ENCODE measurements at places on chromosomes 6 and 20.

GRCh38 chr6:17042422-17043147, 59.3 kb upstream of the STMND1 start:
- DNase-seq: no peak

DNA sequence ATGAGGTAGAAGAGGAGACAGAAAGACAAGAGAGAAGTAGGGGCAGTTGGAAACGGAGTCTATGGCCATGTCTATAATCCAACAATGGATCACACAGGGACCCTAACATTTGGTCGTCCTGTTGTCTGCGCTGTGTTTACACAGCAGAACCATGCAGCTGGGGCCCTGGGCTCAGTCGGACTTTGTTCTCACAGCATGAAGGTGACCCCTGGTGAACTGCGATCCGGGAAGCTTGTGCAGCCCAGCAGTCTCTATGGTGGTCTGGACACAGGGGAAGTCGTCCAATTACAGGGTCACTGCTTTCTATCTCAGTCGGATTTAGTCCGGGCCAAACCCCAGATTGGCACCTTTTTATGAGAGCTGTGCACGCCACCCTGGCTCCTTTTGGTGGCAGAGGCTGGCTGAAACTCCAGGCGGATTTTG, 153.6 kb downstream of the FOXA2 start:
- no peak for DNase-seq

DNA sequence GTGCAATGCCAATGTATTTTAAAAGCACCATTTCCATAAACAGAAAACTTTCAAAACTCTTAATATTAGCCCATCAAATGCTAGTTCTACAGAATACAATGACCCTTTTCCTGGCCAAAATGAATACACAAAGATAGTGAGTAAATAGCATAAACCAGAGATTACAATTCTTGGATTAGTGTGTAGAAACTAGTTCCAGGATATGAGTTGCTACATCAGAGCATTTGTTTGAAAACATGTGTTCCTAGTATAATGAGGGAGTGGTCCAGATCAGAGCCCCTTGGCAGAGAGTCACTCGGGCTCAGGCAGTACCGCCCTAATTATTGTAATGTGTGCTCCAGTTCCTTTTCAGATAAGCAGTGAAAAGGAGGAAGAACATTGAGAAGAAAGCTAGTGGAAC, 63.7 kb upstream of the COL21A1 start:
- no peak for DNase-seq

- no peak for DNase-seq
These were observed 163.4 kb downstream of the SLC24A3 start for GRCh38 chr20:19375801-19376200.

GRCh38 chr6:130859161-130859867, 32.1 kb downstream of the SMLR1 start:
- no peak for DNase-seq

DNA sequence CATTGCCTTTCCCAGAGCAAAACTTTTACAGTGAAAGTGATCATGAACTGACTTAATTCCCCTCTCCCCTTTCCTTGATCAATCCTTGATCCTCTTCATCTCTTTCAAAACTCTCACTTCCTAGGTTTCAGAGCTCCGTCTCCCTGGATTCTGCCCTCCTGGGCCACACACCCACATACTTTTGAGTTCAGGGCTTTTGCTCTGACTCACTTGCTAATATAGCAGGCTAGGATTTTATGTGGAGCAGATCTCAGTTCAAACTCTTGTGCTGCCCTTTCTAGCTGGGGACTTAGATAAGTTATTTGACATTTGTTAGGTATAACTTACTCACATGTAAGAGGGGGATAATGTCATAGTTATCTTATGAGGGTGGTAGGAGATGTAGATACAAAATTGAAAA, 109.1 kb upstream of the MLIP start:
- DNase-seq: no peak

DNA sequence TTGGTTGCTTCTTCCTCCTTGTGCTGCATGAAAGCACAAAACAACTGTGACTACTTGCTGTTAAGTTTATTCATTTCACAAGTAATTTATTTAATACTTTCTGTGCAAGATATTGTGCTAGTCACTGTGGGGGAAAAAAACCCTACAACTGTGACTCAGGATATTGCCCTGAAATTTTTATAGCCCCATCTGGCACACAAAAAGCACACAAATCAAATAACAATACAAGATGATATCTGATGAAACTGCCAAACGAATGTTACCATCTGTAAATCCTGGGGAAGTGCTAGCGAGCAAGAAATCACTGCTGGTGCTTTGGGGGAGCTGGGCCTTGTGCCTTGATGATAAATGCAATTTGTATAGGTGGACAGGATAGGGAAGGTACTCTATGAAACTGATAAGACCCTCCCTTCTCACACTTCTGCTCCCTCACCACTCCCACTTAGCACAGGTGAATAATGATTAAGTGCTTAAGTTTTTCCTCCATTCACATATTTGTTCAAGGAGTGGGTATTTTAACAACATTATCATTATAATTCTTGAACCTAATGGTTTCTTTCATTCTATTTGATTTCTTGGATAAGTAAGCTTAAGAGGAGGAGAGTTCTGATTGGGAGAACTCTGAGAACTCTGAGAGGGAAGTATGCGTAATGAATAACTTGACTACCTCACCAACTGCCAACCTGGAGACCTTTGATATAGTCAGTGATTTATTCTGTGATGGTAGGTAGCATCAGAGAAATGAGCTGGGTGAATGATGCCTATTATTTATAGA, 115.3 kb downstream of the RTN4IP1 start:
- DNase-seq: no peak

- DNase-seq: peak; percentile 43
These were observed 549 bp downstream of the ANKRD6 start for GRCh38 chr6:89433252-89434149.

DNA sequence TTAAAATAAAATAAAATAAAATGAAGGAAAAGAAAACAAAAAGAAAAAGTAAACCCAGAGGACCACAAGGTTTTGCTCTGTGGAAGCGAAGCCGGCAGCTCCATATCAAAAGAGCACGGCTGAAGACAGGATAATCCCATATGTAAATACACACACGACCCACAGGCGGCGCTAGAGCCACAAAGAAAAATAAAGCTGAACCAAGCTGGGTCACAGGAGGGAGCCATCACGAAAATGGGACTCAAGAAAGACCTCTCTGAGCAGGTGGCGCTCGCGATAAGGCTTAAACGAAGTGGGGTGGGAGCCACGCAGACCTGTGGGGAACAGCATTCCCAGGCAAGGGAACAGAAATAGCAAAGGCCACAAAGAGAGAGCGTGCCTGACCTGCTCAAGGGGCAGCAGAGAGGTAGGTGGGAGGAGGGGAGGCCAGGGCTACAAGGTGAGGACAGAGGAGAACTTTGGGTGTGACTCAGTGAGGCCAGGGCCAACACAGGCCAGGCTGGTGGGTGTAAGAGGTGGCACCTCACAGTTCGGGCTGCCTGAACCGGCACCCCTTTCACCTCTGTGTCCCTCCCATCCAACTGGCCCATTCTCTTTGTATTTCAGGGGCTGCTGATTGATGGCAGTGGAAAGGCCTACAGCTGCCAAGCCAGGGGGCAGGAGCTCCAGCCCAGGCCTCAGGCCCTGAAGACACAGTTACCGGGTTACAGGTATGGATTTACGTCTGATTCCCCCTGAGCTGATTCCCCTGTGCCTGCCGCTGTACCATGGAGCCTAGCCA, 26.0 kb downstream of the PTGIS start:
- peak; percentile 83 for DNase-seq

DNA sequence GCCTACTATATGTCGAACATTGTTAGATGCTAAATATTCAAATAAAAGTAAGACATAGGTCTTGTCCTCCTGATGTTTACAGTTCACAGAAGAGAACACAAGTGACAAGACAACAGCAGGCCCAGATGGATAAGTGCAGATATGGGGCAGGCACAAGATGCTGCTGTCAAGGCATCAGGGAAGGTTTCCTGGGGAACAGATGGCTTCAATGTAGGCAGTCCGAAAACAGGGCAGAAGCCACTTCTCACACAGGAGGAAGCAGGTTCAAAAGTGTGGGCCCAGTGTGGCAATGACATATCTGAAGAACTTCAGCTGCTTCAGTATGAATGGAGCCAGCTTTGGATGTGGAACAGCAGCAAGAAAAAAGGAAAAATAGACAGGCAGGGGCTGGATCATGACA, 32.5 kb downstream of the HLA-DPB1 start:
- no peak for DNase-seq

DNA sequence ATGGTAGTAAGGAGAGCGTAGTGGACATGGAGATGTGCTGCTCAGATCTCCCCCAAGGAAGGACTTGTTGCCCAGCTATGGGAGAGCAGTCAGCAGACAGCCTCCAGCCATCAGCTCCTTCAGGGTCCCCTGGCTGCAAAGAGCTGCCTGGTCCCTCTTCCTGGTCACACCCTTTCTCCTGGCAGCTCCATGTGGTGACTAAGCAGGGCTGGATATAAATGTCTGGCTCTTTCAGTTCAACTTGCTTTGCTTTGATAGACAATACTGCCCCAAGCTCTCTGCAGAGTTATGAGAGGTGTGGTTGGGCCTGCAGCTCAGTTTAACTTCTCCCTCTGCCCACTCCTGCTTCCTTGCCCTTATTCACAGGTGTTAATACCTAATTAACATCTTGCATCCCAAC, 64.1 kb upstream of the DDR1 start:
- no peak for DNase-seq

GRCh38 chr6:109373331-109373730, 8.9 kb downstream of the CD164 start:
- DNase-seq: peak; percentile 46

- DNase-seq: no peak
These were observed 166.3 kb downstream of the SLC35B3 start for GRCh38 chr6:8269094-8269493.

DNA sequence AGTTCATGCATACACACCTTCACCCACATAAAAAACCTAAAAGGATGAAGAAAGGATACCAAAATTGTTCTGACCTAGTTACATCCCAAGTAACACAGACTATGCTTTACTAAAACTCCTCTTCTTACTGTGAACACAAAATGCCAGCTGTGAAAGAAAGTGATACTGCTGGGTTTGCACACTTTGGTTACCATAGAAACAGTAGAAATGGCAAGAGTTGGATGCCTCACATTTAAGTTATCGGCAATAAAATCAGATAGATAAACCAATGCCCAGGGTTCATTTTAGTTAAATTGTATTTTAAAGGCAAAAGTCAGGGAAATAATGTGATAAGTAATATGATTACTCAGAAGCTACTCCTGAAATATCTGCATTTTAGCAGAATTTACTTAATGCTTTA, 161.9 kb downstream of the CDK19 start:
- DNase-seq: no peak

GRCh38 chr6:113875470-113875869, 18.3 kb downstream of the MARCKS start:
- DNase-seq: no peak

- DNase-seq: no peak
These were observed 244.0 kb downstream of the RIMS1 start for GRCh38 chr6:72130327-72130726.
